ENCODE measurements at places on chromosomes 2 and 18.
A peak's percentile ranks its signal among the peaks of the same experiment; 100 is the strongest.

DNA sequence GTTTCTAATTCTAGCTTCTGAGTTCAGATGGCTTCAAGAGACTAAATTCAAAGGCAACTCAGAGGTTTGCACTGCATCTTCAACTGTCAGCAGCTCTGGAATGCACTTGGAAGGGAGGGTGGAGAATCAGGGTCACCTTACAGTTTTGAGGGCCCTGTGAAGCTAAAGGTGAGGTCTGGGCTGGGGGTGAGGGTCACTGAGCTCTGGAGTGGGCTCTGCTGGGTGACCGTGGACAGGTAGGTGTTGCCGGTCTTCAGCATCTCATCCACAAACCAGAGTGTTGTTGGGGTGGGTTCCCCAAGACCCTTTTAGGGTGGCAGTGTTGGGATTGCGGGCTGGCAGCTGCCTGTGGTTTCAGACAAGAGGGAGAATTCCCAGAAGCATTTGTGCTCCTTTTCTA is 70.1 kb upstream of the CXCR4 start:
- ATAC-seq, result no peak

GRCh38 chr2:188244383-188244782 is 47.3 kb upstream of the GULP1 start:
- ATAC-seq, result no peak

GRCh38 chr2:135245071-135245470 is 193.0 kb downstream of the RAB3GAP1 start:
- no peak for ATAC-seq

DNA sequence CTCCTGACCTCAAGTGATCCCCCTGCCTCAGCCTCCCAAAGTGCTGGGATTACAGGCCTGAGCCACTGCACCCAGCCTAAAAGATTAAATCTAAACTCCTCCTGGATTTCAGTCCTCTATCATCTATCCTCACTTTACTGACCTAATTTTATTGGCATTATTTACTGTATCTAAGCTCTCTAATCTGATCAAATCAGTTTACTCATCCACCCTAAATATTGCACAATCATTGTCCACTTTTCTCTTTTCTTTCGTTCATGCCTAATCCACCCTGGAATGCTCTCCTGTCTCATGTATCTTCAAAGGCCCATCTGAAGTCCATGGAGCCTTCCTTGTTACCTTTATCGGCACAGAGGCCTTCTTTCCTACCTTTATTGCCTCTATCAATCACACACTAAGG is 31.6 kb upstream of the GPR155 start:
- no peak for ATAC-seq

DNA sequence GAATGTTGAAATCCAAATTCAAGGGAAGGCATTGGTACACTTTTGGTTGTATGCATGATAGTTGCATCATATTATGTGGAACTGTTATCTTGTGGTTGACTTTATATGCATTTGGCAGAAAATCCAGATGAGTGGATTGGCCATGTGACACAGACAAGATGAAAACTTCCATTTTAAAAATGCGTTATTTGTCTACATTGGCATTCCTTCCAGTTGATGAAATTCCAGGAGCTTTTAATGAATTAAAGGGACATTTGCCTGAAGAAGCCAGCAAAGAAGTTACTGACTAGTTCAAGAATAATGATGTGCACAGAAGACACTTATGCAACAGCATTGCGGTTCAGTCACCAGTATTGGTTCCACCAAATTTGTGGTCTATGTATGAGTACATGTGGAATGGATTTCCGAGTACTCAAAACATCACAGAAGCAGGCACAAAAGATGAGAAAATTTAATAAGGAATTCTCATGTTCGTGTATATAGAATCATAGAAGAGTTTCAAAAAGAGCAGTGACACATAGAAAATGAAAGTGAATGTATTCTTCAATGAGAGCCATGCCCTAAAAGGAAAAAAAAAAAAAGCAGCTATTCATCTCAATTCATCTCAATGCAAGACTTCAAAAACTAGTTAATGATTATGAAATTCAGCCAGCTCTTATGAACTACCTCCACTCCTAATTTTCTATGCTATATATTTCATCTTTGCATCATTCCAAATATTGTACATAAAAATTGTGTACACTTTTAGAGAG is 232.1 kb downstream of the RBM43 start:
- ATAC-seq, result no peak

GRCh38 chr2:197547163-197547900 is 31.5 kb downstream of the MOB4 start:
- ATAC-seq, result no peak

DNA sequence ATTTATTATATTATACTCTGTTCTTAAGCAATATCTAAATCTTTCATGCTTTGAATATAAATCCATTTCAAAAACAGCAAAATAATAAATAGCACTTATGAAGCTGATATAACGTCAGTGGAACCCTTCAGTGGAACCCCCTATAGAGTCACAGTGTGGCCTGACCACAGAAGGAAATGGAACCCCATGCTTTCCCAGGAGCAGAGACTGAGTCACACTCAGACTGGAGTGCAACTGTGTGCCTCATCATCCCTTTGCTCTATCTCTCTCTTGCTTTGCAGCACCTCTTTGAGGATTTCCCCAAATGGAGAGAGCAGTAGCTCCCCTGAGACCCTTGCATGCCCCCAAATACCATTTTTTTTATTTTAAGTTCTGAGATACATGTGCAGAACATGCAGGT is 13.1 kb downstream of the NXPH2 start:
- ATAC-seq, result no peak

DNA sequence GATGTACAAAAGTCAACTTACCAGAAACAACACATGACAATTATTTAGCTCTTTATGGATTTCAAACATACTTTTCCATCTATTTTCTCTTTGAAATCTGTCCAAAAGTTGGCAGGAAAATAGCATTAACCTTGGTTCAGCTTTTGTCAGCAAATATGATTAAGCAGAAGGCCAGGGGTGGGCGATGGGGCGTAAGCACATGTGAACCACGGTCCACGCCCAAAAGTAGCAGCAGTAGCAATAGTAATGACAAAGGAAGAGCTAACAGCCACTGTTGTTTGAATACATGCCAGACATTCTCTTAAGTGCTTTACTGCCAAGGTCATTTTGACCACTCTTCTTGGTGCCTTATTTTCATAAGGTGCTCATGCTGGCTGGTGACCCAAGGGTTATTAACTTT is 73.5 kb downstream of the ANTXR1 start:
- no peak for ATAC-seq

DNA sequence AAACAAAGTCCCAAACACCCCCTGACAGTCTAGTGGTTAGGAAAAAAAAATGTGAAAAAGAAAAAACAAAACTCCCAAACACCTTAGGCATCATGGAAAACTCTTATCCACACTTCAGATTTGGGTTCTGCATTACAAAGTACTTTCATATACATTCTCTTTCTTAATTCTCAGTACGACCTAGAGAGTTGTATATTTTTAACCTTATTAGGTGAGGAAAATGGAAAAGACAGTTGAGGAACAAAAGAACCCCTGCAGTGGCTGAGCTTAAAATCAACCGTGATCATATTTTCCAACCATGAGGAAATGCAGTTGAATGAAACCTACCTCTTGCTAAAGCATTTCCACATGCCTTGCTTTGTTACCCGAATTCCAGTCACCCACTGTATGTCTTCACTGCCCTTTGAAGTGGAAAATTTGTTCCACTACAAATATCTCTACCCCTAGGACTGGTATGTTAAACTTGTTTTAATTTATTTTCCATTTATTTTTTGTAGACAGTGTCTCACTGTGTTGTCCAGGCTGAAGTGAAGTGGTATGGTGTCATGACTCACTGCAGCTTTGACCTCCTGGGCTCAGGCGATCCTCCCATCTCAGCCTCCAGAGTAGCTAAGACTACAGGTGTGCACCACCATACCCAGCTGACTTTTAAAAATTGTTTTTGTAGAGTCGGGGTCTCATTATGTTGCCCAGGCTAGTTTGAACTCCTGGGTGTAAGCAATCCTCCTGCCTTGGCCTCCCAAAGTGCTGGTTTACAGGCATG is 56.9 kb upstream of the LPIN2 start:
- no peak for ATAC-seq

DNA sequence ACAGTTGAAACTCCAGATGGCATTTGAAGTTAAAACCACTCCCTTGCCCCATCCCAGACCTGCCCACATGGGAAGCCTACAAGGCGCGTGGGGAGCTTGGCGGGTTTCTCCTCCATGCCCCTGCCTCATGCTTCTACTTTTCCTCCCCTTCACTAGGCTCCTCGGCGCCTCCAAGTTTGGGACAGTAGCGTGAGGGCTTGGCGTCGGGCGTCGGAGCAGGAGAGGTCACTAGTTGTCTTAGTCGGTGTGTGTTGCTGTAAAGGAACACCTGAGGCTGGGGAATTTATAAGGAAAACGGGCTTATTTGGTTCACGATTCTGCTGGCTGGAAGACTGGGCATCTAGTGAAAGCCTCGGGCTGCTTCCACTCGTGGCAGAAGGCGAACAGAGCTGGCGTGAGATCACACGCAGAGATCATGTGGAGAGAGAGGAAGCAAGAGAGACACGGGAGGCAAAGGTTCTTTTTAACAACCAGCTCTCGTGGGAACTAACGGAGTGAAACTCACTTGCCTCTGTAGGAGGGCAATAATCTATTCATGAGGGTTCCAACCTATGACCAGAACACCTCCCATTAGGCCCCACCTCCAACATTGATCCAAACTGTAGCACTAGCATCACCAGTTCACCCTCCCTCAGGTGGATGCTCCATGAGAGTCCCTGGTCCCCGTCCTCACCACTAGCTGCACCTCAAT is 25.3 kb downstream of the ITM2C start:
- ATAC-seq, result no peak

- no peak for ATAC-seq
These were observed 51.5 kb upstream of the DCC start for GRCh38 chr18:52288403-52289004.

GRCh38 chr2:182410120-182410519 is 16.7 kb downstream of the PDE1A start:
- no peak for ATAC-seq

DNA sequence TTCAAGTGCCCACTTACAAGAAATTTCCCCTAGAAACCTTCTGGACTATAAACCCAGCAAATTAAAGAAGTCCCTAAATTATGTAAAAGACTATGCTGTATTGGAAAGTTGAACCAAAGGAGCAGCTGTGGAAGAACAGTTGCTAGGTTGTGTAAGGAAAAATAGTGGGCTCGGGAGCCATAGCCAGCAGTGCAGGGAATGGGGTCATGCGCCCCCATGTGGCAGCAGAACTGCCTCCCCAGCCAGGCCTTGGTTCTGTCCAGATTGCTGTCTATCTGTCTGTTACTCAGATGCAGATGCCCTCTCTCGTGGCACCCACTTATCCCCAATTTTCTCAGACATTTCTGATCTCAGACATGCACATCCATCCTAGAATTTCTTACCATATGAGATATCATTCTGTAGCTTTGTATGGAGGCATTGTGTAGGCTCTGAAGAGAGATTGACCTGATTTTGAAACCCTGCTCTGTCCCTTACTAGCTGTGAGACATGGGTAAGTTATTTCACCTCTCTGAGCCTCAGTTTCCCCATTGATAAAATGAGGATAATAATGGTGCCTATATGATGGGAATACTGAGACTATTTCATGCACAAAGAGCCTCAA is 258.3 kb downstream of the SS18 start:
- ATAC-seq, result peak; percentile 74

- no peak for ATAC-seq
These were observed 11.3 kb downstream of the MITD1 start for GRCh38 chr2:99169534-99169933.

DNA sequence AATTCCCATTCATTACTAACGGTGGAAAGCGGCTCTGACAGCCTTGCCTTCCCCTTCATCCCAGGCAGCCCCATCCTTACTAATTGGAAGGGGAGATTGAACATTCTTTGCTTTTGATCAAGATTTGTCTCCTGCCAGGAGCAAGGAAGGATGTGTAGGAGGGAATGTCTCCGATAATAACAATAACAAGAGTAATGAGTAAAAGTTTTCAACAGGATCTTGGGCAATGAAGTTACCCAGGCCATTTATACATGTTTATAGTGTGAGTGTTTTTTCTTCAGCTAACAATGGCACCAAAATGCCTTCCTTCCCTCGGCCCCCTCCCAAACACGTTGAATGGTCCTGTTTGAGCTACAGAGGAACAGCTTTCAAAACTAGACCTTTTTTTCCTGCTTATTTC is 83.8 kb downstream of the GATA6 start:
- ATAC-seq, result no peak

- no peak for ATAC-seq
These were observed 1.8 kb downstream of the ZFP36L2 start for GRCh38 chr2:43224571-43225092.

DNA sequence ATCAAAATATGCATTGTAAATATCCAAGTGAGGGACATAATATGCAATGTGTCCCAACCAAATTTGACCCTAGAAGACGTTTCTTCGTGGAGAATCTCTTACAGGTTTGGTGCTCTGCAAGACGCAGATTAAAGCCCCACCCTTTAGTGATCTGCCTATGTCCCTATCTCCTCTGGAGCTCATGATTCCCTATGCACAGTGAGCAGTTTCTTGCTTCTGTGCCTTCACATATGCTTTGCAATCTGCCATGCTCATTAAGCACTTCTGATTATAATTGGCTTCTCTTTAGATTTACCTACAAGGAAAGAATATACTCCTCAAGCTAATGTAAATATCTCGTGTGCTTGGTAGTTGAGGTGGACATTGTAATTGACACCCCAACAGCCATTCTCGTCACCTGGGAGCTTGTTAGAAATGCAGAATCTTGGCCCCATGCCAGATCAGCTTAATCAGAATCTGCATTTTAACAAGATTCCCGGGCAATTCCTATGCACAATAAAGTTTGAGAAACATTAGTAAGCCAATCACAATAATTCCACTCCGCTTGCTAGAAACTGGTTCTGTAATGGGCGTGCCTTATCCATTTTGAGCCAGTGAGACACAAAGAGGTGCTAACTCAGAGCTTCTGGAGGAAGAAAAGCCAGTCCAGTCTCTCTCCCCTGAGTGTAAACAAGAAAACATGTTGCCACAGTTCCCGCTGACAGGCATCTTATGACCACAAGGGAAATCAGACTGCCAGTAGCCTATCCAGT is 2.8 kb upstream of the PUM2 start:
- ATAC-seq, result no peak

GRCh38 chr2:188705191-188705590 is 269.0 kb upstream of the COL3A1 start:
- no peak for ATAC-seq

DNA sequence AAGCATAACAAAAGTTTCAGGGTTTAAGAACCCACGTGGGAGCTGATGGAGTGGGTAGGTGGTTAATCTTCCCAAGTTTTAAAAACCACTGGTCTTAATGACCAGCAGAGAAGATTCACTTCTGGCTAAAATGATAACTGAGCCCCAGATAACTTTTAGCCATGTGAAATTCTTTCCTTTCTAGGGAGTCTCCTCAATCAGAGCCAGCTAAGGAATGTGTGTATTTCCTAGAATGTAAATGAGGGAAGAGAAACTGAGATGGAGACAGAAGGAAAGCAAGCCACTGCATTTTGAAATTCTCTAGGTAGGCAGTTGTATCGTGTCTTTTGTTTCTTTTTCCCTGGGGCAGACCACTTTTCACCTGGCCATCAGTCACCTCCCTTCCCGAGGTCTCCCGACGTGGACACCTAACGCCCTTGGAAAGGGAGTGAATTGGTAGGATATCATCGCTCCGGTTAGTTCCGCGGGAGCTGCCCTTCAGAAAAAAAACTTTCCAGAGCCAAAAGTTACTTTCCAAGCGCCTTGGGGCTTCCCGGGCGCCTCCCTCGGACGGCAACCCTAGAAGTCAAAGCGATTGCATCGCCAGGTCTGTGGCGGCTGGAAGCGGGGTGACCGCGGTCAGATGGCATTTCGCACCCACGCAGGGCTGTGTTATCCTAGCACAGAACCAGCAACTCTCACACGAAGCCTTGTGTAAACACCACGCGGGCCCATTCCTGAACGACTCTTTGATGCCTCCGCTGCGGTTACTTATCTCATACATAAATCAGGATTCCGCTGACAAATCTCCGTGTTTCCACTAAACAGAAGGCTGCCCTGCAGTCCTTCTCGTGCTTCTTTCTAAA is 1.3 kb downstream of the COLEC12 start:
- ATAC-seq, result peak; percentile 10

All from motor neuron (in vitro differentiated cells).